NCI-H69 (cell line): ENCODE measurements at places on chromosomes 4 and X.
A peak's percentile ranks its signal among the peaks of the same experiment; 100 is the strongest.

DNA sequence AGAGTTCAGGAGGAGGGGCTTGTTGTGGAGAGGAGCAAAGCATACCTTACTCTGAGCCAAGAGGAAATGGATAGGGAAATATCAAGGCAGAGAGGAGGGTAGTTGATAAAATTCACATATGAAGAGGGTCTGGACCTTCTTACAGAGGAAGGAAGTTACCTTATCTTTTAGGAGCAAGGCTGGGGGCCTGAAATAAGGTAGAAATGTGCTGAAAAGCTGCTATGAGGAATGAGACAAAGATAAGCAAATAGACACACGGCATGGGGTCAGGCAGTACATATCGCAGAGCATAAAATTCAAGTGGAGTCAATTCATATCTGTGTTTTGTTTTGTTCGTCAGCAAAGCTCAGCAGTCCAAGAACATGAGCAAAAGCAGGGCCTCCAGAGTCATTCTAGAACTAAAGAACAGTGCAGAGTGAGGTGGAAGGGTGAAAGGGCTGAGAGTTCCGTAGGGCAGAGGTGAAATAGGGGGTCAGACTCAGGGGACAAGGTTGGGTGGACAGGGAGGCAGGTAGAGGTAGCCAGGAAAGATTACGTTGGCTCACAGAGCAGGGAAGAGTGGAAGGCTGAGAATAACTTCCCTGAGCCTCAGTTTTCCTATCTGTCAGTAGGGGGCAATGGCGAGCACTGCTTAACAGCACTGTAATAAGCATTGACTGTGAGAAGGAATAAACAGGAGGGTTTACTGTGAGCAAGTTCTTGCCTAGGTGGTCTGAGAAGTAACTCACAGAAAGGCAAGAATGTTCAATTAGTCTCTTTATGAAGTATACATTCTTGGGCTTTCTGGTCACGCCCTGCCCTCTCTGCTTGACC lies 9.2 kb downstream of the VSIG4 start:
- no peak for DNase-seq

GRCh38 chr4:6939761-6940743 lies 30.4 kb downstream of the TBC1D14 start:
- DNase-seq: peak; percentile 4

DNA sequence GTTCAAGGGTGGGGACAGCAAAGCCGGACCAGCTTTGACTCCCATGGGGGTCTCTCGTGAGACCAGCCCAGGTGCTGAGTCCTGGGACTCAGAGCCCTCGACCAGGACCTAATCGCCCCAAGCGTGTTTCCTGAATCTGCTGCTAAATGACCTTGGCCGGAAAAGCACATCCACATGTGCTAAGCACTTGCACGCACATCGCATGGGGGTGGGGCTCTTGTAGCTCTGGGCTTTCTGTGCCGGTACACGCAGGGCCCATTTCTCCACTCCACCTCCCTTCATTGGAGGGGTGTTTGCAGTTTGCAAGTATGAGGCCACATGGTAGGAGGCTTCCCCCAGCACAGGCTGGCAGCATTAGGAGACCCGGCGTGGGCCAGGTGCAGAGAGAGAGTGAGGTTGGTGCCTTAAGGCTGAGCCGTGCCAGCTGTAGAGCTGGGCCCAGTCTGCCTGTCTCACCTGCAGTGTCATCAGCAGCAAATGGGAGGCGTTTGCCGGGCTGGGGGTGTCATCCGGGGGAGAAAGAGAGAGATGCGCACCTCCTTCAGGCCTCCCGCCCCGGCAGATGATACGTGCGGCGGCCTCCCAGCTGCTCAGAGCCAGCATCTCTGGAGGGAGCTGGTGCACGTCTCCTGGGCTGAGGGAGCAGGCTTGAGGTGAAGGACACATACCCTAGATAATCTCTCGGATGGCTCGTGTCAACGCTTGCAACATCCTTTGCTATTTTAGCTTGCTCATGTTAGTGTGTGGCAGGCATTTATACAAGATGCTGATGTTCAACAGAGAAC lies 45.2 kb upstream of the CLCN4 start:
- no peak for DNase-seq

DNA sequence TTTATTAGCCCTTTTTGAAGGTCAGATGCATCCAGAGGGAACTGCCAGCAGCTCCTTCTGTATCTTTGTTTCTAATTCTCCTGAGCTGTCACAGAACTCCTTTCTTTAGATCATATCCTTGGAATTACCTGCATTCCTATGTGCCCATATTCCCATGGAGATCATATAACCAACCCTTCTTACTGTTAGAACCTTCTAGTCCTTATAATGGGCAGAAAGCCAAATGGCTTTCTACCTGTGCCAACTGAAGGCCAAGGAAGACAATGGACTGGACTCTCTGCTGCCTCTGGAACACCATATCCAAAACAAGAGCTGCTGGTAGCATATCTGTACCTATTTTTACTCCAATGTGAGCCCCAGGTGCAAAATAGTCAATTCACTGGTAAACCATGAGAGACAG lies 60.7 kb downstream of the TBC1D9 start:
- peak; percentile 66 for DNase-seq

- no peak for DNase-seq
Measured at GRCh38 chrX:3307881-3308280, 38.6 kb downstream of the MXRA5 start.

- DNase-seq: no peak
Measured at GRCh38 chrX:7252013-7252610, 104.2 kb upstream of the PUDP start.

DNA sequence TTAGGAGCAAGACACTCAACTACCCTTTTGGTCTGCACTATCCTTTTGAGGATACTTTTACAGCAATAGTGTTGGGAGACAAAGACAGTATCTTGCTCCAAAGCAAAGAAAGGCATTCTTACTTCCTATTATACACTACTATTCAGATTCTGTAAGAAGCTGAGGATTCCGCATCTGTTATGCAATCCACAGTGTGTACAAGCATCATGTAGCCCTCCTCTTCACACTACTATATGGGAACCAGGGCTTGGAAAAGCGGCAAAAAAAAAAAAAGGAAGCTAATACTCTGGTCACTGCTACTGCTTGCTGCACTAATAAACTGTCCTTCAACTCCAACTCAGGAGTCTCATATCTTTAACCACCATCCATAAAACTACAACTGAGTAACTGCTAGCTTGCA lies 59.1 kb downstream of the FBXW7 start:
- DNase-seq: no peak

- no peak for DNase-seq
Measured at GRCh38 chr4:6390356-6390755, 82.1 kb downstream of the PPP2R2C start.

DNA sequence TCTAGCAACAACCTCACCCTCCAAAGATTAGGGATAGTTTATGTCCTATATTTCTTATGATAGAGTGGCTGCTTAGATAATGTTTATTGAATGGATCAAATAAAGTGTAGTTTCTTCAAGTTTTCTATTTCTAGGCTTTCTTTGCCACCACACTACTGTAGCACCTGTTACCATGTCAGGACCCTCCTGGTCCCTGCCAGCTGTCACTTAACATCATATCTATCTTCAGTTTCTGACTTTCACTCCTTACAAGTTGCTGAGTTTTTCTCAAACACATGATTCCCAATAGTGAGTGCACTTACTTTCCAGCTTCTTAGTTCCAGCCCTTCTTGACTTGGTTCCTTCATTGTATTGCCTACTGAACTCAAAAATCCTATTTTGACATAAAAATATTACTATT lies 593.9 kb upstream of the PITX2 start:
- DNase-seq: no peak

DNA sequence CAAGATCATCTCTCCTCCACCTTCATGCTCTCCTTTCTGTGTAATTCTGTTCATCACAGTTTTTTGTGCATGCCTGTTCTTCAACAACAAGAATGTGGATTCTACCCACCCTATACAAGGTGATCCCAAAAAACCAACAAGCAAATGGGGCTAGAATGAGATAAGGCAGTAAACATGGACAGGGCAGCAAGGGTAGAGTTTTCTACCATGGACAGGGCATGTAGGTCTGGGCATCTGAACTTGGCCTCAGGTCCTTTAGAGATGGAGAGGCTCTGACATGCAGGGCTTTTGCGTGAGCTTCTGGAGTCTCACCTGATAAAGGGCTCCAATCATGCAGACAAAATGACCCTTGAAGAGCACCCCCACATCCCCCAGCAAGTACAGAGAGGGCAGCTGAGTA lies 36.4 kb downstream of the MAP7D2 start:
- DNase-seq: no peak

DNA sequence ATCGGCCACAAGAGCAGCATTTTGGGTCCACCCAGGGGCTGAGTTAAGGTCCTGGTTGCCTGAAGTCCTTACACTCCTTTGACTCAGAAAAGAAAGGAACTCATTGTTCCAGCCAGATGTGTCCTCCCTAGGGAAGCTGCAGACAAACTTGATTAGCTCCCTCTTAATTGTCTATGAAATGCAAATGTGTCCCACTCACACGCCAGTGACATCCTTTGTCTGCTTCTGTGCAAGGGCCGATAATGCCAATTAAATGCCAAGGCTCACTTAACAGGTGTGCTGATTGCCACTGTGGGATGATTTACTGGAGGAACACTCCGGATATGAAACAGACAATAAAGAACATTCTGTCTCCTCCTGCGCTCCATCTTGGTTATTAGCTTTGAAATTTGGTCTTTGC lies 332.9 kb upstream of the CPEB2 start:
- peak; percentile 54 for DNase-seq

DNA sequence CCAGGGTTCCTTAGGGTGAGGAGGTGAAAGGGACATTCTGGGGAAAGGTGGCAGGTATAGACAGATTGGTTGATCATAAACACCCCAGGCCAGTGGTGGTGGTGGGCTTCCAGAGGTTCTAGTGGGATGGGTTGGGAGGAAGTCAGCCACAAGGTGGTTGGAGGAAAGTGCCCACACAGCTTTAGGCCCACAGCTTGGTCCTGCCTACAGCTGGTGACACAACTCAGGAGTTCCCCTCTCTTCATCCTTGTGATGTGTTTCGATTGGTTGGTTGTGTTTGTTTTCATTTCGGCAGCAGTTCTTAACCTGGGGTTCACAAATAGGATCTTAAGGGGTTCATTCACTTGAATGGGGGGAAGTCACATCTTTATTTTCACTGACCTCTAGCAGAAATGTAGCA lies 157.0 kb downstream of the TMEM164 start:
- no peak for DNase-seq

GRCh38 chr4:41160012-41160789 lies 54.1 kb downstream of the APBB2 start:
- DNase-seq: no peak

GRCh38 chr4:184318852-184319251 lies 101.2 kb upstream of the ENPP6 start:
- no peak for DNase-seq

DNA sequence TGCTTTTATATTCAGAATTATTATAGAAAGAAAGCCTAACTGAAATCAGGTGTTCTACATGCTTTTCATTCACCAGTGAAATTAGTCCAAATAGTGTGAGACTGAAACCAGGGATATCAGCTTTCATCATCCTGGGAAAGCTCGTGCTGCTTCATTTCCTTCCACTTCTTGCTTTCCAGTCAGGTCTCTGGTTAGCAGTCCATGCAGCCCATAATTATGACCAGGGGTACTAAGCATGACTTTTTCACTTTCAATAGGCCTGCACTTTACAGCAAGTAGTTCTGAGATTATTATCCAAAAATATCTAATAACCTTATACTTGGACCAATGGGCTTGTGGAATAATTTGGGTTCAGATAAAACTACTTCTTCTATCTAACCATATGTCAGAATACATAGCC lies 673.2 kb upstream of the MAGEB2 start:
- DNase-seq: no peak
